NCI-H345 (cell line): ENCODE measurements at places on chromosomes 13 and 19.

DNA sequence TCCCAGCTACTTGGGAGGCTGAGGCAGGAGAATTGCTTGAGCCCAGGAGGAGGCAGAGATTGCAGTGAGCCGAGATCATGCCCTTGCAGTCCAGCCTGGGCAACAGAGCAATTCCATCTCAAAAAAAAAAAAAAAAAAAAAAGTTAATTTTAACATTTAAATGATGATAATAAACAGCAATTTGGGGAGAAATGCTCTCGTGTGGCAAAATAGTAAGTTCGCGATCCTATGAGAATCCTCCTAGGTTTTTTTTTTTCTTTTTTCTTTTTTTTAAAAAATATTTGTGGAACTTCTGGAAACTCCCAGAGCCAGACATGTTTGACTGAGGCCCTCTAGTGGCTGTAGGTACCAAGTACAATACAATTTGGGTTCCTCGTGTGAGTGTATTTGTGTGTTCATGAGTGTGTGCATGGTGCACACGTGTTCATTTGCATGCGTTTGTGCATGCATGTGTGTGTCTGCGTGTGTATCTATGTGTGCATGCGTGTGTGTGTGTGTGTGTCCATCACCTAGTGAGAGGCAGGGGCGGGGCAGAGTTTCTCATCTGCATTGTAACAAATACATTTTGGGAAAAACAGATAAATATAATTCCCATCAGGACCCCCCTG, 31.2 kb downstream of the TMPRSS9 start:
- DNase-seq, result peak; percentile 65

- no peak for DNase-seq
Measured at GRCh38 chr13:101092985-101093384, 323.3 kb downstream of the NALCN start.

- no peak for DNase-seq
Measured at GRCh38 chr19:46025835-46026234, 3.0 kb upstream of the PGLYRP1 start.

GRCh38 chr19:34066007-34066643, 106.2 kb upstream of the LSM14A start:
- DNase-seq, result no peak

DNA sequence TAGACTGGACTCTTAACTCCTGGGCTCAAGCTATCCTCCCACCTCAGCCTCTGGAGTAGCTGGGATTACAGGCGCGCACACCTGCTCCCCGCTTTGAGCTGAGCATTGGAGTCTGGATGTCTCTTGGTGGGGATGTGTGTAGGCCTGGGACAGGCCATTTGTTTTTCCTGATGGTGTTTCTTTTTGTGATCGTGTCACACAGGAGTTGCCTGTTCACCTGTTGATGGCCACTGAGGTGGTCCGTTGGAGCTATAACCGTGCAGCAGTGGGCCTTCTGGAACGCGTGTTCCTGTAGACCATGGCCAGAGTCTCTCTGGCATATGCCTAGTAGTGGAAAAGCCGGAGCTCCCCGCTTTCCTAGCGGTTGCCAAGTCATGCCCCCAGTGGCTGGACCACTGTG, 3.5 kb downstream of the PAK4 start:
- no peak for DNase-seq

DNA sequence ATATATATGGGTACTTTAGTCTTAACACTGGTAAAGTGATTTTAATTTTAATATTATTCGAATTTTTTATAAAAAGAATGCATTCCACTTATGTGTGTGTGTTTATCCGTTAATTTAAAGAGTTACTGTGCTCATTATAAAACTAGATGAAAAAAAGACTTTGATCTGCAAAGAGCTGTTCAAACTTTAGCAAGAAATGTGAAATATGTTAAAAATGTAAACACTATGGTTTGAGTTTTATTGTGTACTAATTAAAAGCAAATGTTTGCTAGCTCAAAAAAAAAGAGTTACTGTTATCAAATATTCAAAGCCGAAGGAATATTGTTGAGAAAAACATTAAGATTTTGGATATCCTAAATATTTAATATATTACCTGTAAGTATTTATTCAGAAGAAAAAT, 34.5 kb downstream of the UFM1 start:
- DNase-seq, result no peak

GRCh38 chr19:37981785-37982475, 74.9 kb downstream of the SIPA1L3 start:
- DNase-seq, result no peak

DNA sequence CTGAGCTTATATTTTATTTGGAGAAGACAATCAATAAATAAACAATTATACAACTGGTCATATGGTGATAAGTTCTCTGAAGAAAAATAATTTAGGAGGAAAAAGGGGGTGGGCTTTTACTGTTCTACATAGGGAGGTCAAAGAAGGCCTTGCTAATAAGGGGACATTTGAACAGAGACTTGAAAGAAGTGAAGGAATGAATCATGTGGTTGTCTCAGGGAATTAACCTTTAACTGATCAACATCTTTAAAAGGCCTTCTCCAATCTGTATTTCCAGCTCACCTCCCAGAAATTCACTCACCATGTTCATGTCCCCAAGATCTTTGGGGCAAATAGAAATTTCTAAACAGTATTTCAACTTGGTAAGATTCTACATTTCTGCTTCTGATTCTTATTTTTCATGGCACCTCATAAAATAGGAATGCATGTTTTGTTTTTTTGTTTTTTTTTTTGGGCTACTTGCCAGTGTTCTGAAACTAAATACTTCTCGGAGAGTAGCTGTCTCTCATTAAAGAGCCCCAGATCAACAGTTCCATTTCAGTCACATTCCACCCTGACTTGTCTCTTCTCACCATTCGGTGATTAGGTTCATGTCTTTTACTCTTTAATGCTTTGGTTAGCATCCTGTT, 19.2 kb upstream of the LPAR6 start:
- DNase-seq, result no peak

DNA sequence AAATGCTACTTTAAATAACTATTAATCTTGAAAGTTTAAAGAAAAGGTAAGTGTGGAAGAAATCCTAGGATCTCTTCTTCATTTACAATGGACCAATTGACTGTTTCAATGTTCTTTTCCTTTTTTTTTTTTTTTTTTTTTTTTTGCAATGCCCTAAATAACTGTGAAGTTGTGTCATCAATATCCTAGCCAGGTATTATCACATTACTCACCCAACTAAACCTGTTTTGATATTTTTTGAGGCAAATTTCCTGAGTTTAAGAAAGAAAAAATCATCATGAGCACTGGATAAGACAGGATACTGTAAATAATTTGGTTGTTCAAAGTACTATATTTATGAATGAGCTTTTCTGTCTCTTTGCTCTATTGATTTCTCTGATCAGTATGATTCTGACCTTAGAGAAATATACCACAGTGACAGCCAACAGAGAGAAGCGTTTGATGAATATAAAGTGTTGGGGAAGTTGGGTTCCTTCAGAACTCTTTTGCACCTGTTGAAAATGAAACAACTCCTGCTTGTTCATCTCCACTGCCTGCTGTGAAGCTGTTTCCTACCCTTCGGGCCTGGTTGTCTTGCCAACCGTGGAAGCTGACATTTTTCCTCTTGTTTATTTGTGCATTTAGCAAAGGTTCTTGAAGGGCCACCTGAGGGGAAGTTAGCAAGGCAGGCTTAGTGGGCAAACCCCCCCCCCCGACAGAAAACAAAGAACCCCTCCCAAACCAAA, 1220.5 kb upstream of the SLC10A2 start:
- peak; percentile 68 for DNase-seq

DNA sequence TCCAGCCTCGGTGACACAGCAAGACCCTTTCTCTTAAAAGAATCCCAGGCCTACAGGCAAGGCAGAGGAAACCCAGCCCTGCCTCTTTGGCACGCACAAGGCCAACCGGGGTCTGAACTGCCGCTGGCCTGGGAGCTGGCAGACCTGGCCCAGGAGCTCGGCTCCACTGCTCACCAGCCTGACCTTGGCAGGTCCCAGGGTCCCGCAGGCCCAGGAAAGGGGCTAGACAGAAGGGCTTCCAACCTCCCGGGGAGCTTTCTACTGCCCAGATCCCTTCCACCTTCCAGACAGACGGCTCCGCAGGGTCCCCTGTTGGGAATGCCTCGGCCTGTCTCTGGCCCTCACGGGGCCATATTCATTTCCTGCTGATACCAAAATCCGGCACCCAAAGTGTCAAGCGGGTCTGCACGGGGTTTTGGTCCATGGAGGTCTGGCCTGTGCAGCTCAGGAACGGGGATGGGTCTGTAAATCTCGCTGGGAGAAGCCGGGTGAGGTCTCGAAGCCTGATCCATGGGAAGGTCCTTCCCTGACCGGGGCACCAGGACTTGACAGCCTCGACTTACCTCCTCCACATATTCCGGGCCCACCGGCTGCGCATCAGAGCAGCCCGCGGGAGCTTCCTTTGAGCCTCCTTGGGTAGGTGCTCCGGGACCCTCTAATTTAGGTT, 36.6 kb upstream of the MATK start:
- no peak for DNase-seq

- DNase-seq, result no peak
Measured at GRCh38 chr19:16585094-16585801, 13.0 kb upstream of the SLC35E1 start.

DNA sequence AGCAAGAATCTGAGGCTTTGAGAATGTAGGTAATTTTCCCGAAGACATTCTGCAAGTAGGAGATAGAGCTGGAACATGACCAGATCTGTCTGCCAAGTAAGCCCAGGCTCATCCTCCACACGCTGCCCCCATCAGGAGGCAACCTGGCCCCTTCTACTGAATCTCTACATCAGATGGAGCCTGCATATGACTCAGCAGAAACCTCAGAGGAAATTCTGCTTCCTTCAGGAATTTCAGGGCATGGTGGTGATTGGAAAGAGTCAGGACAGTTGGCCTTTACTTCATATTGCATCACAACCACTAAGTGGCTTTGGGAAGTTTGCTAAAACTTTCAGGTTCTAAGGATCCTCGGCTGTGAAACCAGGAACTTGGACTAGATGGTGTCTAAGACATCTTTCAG, 85.2 kb downstream of the LRRC63 start:
- DNase-seq, result no peak

DNA sequence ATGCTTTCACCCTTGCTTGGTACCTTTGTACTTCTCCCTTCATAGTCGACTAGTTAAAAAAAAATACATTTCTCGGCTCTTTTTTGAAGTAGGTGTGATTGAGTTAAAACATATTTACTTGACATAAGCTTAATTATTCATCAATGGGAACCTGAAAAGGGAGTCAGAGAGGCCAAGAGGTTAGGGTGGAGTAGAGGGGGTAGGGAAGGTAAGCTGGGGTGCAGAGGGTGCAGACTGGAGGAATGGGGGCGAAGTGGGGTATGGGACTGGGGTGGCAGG, 701 bp upstream of the HIF3A start:
- no peak for DNase-seq

DNA sequence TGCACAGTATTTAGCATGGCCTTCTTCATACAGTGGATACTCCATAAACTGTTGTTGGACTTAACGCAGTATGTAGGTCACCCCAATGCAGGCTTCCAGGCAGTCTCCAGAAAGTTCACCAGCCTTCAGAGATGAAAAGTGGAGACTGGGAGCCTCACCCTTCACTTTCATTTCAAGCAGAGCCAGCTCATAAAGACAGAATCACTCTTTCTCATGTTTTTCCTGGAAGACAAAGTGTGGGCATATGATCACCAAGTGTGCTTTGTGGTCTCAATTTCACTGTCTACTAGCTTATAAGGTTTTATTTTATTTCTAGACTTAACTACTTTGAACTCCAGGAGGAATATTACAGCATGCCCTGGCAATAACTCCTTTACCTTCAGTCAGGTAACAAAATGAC, 26.3 kb upstream of the TNFSF11 start:
- DNase-seq, result no peak

DNA sequence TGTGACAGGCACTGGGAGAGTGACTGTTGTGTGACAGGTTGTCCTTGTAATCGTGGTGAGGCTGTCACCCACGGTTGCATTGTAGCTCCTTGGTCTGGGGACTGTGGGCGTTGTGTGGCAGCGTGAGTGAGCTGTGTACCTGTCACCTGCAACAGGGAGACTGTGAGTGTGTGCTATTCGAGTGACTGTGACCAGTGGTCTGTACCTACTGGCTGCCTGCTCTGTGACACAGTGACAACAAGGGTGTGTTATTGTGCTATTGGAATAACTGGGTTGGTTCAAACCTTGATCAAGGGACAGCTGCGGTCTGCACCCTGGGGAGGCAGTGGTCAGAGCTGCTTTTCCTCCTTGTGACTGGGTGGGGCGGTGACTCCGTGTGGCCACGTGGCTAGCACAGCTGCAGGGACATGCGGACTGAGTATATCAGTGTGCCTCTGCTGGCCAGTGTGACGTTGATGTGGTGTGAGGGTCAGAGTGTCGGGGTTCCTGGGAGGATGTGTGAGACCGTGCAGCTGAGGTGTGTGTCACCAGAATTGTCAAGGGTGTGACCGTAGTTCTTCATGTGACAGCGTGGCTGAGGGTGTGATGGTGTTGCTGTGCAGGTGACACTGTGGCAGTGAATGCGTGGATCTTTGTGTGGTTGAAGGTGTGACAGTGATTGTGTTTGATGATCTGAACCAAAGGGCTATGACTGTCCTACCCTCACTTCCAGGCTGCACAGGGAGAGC, 10.1 kb upstream of the NFIX start:
- no peak for DNase-seq

DNA sequence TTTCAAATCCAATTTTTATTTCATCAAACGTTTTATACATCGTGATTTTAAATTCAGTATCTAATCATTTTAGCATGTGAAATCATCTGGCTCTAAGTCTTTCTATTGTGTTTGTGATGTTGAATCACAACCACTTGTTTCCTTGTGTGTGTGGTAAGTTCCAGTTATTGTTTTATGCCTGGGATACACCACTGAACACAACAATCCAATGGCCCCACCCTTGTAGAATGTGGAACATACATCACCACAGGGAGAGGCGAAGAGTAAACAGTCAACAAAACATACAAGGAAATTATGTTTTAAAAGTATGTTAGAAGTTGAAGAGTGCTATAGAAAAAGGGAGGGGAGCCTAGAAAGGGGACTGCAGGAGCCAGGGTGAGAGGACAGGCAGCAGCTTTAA, 100.5 kb downstream of the EPSTI1 start:
- no peak for DNase-seq

DNA sequence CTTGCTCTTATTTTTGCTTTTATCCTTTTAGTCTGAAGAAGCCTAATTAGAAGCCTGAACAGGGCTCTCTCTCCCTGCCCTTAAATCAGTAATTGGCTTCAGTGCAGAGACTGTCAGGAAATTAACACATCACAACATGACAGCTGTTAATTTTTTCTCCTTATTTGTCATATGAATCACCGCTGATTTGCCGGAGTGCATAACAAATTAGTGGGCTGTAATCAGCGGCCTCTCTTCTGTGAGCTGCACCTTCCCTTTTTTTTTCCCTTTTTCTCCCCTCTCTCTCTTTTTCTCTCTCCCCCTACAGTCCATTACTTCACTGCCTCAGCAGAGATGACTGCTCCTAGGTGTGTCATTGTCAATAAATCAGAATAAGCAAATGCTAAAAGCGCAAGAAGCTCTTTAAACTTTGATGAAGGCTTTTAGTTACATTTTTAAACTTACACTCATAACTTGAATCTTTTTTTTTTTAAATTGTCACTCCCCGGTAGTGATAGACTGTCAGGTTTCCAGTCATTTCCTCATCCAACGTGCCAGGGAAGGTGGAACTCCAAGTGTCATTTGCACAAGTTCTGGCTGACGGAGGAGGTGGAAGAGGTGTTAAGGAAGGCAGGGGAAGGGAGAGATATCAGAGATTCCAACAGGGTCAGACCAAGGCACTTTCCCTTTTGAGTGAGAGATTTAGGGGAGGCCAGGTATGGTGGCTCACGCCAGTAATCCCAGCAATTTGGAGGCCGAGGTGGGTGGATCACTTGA, 197.1 kb upstream of the TSHZ3 start:
- DNase-seq, result no peak
